NCI-H1694 (cell line): ENCODE measurements at places on chromosomes 1 and 21.

DNA sequence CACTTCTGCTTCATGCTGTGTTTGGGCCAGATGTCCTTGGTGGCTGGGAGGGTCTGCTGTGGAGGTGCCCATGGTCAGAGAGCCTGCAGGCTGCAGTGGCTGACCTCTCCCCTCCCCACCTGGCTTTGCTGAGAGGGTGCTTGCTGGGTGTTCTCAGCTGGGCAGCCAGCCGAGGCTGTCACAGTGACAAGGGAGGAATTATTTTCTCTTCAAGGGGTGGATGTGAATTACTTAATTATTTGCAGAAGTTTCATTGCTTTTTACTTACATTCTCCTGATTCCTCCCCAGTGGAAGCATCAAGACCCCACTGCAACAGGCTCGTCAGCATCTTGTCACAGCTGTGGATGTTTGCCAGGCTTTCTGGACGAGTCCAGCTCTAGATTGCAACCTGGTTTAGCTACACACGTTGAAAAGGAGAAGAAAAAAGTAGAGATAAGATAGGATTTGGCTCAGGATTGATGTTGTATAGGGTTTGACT, 70.3 kb downstream of the GALNT2 start:
- no peak for DNase-seq

- no peak for DNase-seq
Measured at GRCh38 chr1:115286431-115287205, 51.4 kb downstream of the NGF start.

GRCh38 chr1:206578068-206578977, 33.9 kb downstream of the EIF2D start:
- no peak for DNase-seq

DNA sequence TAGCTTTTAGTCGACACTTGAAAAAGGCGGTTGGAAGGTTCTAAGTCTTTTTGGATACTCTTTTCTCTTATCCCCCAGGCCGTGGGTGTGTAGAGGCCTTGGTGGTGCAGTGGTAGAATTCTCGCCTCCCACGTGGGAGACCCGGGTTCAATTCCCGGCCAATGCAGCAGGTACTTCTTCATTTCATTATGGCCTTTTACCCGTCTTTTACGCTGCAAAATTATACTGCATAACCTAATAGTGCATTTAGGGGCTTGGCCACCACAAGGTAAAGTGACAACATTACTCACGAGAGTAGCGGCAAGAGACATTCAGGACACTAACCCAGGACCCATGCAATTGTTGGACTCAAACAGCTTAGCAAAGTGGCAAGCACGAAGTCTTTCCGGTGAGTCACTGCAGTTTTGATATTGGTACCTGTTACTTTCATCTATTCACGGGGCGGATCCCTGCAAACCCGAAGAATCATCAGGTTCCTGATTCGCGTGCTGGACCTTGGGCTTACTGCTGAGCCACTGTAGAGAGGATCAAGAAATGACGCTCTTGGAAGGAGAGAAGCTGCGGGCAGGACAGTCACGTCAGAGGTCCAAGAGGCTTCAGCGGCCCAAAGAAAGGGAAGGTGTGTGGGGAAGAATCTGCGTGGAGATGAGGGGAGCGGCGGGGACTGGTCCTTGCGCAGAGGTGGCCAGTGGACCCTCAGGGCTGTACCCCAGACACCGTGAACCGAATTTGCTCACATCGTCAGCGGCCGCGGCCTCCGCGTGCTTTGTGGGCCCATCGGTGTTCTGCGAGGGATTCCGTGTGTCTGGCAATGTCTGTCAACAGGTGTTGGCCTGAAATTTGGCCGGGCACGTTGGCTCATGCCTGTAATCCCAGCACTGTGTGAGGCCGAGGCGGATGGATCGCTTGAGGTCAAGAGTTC, 12.9 kb upstream of the RNU1-4 start:
- DNase-seq = peak; percentile 29

GRCh38 chr1:38964140-38964548, 22.5 kb upstream of the RHBDL2 start:
- no peak for DNase-seq

DNA sequence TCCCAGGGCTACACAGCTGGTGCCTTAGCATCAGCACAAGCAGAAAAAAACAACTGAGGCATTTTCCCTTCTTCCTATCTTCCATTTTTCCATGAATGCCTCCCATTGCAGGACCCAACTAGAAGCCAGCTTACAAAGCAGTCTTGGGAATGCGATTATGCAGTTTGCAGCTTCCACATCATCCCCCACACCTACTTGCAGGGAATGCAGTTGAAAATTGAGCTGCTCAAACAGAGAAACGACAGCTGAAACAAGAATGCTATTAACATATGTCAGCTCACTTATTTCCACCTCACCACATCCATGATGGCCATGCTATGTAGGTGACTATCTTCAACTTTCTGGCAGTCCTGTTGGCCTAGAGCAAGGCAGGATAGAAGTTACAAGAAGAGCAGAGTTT, 150.6 kb upstream of the KCTD3 start:
- peak; percentile 16 for DNase-seq

DNA sequence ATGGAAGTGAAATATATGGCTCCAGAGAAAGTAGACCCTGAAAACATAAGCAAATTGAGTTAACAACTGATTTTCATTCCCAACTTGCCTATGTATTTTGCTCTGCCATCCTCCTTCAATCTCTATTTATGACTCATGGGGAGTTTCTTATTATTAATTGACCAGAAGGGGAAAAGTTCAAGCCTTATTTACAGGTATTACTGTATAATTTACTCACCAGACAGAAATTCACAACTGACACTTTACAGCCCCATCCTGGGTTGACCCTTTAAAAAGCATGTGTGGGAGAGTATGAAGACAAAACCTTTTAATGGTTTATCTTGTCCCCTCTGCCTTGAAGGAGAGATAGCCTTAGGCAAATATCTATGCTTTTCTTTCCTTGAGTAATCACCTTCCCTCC, 39.8 kb upstream of the C1orf53 start:
- no peak for DNase-seq

DNA sequence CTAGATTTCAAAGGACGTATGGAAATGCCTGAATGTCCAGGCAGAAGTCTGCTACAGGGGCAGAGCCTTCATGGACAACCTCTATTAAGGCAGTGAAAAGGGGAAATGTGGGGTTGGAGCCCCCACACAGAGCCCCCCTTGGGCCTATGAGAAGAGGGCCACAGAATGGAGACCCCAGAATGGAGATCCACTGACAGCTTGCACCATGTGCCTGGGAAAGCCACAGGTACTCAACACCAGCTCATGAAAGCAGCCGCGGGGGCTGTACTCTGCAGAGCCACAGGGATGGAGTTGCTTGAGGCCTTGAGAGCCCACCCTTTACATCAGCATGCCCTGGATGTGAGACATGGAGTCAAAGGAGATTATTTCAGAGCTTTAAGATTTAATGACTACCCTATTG, 108.7 kb downstream of the DMRTB1 start:
- no peak for DNase-seq

GRCh38 chr1:174022080-174022975, at the start of gene RC3H1:
RC3H1 (minus strand) TSS chr1:174022357; CDS start chr1:173992985, 29,372 bp downstream.
- peak; percentile 55 for DNase-seq

- DNase-seq = no peak
Measured at GRCh38 chr1:200367841-200368534, 41.8 kb downstream of the ZNF281 start.
